ENCODE measurements at places on chromosomes 1 and 21.

DNA sequence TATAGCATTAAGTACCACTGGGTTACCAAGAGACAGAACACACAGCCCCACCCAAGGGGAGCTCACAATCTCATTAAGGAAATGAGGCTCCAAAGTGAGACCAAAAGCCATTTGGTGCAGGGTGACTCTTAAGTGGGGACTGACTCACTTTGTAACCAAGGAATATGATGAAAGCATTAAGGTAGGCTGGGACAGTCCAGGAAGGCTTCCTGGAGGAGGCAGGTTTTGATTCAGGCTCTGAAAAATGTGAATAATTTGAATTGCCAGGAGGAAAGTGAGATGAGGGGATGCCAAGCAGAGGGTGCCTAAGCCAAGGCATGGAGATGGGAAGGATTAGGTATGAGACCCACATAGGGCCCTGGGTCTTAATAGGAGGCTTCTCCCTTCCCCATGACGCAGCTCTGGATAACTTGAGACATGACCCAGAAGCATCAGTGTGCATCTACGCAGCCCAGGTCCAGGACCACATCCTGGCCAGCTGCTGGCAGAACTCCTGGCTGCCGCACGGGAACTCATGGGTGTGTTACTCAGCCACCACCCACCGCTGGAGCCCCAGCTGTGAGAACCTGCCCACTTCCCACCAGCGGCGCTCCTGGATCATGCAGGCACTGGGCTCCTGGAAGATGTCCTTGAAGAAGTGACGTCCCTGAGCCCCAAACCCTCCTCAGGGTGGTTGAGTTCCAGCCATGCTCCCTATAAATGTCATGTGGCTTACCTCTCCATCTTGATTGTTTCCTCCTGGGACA, 5.9 kb upstream of the TTC4 start:
- no peak for DNase-seq

GRCh38 chr1:7108251-7108650, 323.0 kb downstream of the CAMTA1 start:
- DNase-seq: peak; percentile 40

DNA sequence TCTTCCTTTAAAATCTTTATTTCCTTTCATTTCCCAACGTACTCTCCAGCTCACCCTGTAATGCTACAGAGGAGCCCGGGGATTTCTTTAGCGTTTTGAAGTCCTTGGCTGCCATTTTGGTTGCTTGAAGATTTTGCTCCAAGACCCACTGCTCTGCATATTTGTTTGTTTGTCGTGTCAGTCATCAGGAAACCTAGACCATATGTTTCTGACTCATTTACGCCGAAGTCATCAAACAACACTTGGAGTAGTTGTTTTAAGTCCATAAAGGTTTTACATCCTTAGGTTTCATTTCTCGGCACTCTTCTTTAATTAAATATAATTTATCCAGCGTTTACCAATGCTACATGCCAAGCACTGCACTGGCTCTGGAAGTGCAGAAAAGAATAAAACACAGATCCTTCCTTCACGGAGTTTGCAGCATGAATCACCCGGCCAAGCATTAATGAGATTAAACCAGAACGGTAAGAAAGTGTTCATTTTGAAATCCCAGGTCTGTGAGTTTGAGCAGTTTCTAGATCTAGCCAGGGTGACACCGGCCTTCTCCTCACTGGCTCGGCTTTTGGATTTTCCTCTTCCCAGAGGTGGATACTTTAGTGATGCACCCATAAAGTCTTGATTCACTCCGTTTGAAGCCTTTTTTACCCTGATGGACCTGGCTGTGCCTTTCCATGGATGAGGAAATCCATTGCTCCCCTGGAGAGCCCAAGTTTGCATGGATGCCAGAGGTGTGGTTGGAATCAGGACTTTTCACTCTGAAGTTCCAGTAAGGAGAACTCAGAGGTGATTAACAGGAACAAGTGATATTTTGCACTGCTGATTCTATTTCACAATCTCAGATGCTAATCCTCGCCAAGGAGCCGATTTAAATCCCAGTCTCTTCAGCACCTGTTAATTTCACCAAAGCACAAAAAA, 109.3 kb downstream of the KAZN start:
- DNase-seq: no peak

DNA sequence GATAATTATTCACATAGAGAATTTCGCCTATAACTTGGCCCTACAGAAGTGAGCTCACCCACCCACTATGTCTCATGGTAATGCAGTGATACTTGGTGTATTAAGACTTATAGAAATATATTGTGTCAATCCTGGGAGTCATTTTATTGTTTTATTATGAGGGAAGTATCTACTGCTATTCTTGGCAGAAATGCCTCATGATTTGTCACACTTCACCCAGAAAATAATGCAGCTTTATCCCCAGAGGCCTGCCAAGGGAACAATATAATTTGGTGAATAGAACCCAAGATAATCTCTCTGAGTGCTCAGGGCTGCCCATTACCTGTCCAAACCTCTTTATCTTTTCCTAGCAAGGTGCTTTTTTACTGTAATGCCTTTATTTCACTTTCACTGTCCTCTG, 98.0 kb downstream of the ZP4 start:
- no peak for DNase-seq

DNA sequence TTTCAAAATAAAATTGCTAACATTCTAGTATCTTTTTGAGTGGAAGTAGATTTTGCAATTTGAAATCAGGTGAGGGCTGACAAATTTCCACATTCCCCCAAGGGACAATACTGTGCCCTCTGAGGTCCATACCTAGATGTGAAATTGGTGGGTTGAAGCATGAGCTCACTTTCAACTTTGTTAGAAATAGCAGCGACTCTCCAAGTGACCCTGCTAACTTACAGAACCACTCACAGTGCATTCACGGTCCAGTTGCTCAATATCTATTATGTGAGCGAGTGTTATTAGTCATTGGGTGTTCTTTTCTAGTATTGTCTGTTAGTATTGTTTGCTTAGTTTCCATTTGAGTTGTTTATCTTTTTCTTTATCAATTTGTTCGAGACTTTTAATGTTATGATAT, 53.6 kb upstream of the ASB17 start:
- DNase-seq: no peak

- DNase-seq: peak; percentile 69
These were observed 183.9 kb upstream of the SGIP1 start for GRCh38 chr1:66350001-66350547.

- DNase-seq: no peak
These were observed 145.1 kb downstream of the CASZ1 start for GRCh38 chr1:10651389-10651766.

DNA sequence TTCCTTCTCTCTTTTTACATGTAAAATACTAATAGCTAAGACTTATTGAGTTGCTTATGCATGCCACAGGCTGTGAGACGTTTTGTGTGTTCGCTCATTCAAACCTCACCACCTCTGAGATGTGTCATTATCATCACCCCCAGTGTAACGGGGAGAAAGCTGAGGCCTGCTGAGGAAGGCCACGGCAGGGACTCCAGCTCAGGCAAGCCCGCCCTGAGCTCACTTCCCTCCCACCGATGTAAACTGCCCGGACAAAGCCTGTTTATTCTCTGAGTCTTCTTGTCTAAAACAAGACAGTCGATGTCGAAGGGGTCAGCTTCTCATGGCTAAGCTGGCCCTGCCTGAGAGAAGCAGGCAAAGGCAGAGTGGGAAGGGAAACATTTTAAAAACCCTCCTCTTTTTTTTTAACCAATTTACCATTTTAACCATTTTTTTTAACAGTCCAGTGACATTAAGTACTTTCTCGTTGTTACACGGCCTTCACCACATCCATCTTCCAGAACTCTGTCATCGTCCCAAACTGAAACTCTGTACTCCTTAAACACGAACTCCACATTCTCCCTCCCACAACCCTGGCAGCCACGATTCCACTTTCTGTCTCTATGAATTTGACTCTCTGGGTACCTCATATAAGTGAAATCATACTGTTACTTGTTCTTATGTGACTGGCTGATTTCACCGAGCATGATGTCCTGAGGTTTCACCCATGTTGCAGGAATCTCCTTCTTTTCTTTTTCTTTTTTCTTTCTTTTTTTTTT, 204.8 kb upstream of the GALNT2 start:
- DNase-seq: no peak

DNA sequence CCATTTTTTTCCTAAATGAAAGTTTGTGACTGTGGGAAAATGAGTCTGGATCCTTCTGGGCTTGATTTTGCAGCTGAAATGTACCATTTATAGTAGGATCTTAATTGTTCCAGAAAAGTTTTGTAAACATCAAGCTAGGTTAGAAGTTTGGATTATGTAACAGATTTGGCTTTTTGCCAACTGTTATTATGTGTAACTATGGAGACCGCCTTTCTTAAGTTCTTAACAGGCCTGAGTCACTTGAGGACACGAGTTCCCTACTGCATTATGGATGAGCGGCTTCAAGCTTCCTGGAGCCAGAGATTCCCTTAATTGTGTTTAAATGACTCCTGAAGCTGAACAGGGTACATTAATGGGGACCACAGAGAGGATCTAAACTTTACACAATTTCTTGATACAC, 22.2 kb downstream of the SLC25A33 start:
- DNase-seq: no peak

- no peak for DNase-seq
These were observed at the start of gene ZBTB8B for GRCh38 chr1:32464716-32465577. TSS of gene ZBTB8B (plus strand) at chr1:32465072. CDS start at chr1:32470625, 5,553 bp downstream.

GRCh38 chr1:199867601-199868000, 159.9 kb upstream of the NR5A2 start:
- peak; percentile 91 for DNase-seq

DNA sequence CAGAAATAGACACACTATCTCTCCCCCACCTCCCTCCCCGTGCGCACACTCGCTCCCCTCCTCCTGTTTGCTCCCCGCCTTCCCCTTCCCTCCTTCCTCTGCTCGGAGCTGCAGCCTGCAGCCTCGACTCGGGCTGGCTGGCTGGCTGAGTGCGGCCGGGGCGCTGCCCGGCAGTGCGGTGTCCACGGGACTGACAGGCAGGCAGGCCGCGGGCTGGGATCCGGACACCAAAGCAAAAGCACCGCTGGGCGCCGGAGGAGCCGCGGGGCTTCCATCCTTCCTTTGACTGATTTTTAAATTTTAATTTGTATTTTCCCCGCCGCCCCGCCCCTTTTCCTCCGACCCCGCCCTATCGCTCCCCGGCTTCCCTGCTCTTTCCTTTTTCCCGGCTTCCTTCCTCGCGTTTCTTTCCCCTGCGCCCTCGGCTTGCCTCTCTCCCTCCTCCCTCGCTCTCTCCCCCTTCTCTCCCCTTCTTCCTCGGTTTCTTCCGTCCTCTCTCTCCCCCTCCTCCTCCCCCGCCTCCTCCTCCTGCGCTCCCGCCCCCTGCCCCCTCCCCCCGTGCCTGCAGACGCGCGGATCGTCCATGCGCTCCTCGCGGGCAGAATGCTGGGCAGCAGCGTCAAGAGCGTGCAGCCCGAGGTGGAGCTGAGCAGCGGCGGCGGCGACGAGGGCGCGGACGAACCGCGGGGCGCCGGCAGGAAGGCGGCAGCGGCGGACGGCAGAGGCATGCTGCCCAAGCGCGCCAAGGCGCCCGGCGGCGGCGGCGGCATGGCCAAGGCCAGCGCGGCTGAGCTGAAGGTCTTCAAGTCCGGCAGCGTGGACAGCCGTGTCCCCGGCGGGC, 109.4 kb downstream of the NAV1 start:
- DNase-seq: no peak

GRCh38 chr1:45348609-45348965, 8.3 kb upstream of the MUTYH start:
- DNase-seq: no peak

DNA sequence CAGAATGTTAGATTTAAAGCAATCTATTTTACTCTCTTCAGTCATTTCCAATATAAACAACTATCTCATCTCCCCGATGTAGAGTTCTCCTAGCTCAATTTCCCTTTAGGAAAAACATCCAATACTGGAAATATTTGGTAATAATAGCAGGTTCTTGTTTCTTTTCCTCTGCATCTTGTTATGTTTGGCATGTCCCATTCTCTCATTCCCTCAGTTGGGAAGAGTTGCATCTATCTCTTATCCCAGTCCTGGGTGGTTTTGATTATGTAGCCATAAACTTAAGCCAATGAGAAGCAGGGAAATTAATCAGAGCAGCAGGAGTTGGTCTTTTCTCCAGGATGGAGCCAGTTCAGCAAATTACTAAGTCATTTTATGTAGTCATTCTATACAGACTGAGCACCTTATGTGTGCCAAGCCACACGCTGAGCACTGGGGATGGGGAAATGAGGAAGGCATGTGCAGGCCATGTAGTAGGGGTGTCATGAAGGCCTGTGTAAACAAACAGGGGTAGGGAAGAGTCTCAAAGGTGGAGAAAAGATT, 418.2 kb upstream of the NFIA start:
- DNase-seq: no peak

GRCh38 chr1:221837896-221838295, 96.0 kb upstream of the DUSP10 start:
- DNase-seq: peak; percentile 61

- no peak for DNase-seq
These were observed 26.8 kb downstream of the LAMC2 start for GRCh38 chr1:183212870-183213269.

All from GDM1 (cell line).